ENCODE measurements at places on chromosomes 3 and 15. TPM values are rescaled to one million over a fixed set of nuclear protein-coding genes. Genes with fewer than 3 reads are reported as not detected.

The BSN gene
- total RNA-seq: 2.4 TPM

The HTR3E gene
- total RNA-seq: not detected

The P3H2 gene
- total RNA-seq: 13.9 TPM

The MEX3B gene
- total RNA-seq: 0.55 TPM

The EPHB1 gene
- 3.1 TPM for total RNA-seq

The ZIC1 gene
- not detected for total RNA-seq

The GOLGA8N gene
- 19.7 TPM for total RNA-seq

The GATM gene
- 47.6 TPM for total RNA-seq

The CCDC33 gene
- total RNA-seq: 10.2 TPM

The CEP97 gene
- 9.1 TPM for total RNA-seq

The XPC gene
- total RNA-seq: 55.6 TPM

- no peak for DNase-seq
Observed at GRCh38 chr3:122661633-122662032, 19.0 kb upstream of the PARP14 start.

DNA sequence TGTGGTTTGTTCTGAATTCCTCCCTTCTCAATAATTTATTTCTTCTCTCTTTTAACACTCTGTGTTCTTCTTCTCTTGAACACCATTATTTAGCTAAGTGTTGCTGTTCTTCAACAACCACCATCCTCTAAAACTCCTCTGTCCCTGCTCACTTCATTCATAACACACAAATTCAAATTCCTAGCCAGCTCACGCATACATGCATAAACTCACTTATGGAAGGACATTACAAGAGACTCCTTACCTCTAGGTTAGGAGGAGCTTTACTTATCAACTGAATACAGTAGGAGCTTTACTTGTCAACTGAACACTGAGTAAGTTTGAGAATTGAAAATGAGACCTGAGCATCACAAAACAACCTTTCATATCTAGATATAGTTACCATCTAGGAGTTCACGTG lies 23.6 kb downstream of the MME start:
- no peak for DNase-seq

GRCh38 chr3:111956995-111957734 lies 21.7 kb upstream of the ABHD10 start:
- no peak for DNase-seq

GRCh38 chr15:92611995-92612745 lies 43.4 kb downstream of the FAM174B start:
- DNase-seq: no peak

DNA sequence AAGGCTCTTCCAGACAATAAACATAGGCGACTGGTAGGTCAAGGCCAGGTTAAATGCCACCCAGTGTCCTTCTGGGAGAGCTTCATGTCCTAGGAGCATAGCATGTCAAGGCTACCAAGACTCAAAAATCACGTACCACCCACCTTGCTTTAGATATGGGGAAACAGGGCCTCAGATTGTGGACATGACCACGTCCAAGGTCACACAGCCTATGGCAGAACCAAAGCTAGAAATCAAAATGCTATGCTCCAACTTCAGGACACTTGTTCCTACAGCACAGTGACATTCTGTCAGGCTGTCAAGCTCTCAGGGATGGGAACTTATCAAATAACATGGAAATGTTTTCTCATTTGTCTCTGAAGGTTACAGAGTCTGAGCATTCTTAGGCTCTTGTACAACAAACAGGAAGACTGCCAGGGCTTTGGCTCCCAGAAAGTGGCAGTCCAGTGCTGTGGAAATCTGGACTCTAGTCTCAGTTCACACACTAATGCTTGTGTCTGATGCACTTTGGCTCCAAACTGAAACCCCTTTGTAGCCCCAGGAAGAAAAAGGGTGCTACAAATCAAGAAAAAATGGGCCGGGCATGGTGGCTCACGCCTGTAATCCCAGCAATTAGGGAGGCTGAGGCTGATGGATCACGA lies 170.4 kb upstream of the LPP start:
- DNase-seq: no peak

GRCh38 chr15:71276336-71276665 lies 161.0 kb downstream of the THSD4 start:
- no peak for DNase-seq
